Stimulated activated CD4-positive, alpha-beta T cell treated with anti-CD3 and anti-CD28 coated beads, TNF-alpha, amount 100 ng/mL, for 4 hours (primary cell): ENCODE measurements at places on chromosomes 1 and 21.

GRCh38 chr21:38646213-38646837, 148.0 kb upstream of the ERG start:
- no peak for DNase-seq

DNA sequence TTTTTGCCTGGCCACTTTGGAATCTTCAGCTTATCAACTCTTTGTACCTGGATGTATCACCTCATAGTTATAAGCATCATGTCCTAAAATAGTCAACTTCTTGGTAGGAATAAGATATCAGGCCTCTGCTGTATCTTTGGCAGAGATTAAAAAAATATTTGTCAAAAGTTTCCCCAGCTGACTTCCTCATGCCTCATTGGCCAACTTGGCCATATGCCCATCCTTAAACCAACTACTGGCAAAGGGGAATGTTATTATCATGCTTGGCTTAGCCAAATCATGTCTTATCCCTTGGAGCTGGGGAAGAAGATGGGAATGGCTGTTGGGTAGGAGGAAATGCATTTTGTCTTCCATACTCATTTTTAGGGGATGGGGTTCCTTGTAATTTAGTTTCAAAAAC, 23.4 kb downstream of the NFASC start:
- DNase-seq = no peak

DNA sequence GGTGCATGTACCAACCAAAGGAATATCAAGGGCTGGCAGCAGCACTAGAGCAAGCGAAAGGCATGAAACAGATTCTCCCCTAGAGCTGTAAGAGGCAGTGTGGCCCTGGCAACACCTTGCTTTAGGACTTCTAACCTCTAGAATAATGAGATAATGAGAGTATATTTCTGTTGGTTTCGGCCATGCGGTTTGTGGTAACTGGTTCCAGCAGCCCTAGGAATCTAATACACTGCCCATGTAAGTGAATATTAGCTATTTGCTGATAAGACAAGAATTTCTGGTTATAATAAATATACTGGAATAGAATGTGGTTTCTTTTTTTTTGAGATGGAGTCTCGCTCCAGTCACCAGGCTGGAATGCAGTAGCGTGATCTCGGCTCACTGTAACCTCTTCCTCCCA, 199.4 kb downstream of the GABPA start:
- no peak for DNase-seq

DNA sequence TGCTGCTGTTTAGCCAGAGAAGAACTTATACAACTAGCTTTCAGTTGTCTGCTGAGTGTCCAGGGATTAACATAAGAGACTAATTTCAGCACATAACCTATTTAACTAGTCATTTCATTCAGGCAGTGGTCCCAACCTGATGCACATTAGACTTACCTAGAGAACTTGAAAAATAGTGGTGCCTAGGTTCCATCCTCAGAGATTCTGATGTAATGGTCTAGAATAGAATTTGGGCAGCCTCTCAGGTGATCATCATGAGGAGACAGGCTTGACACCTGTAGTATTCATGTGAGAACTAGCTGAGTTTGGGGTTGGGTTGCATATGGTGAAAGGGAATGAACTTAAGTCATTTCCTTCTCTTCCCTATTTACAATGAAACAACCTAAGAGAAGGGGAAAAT, 24.8 kb downstream of the CNST start:
- no peak for DNase-seq

DNA sequence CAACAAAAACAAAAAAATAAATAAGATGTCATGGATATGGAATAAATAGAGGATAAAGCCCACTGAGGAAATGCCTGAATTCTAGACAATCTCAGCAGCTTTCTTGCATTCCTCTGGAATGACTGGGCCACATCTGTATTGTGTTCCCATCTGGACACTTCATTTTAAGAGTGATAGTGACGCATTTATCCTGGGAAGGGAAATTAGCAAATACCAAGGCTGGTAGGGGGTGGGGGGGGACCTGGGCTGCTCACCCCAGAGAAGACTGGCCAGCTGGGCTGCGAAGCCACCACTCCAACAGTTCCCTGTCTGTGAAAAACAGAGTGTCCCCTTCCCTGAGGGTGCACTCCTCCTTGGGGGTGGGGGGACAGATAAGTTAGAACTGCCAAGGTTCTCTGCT, 106.3 kb downstream of the HIVEP3 start:
- no peak for DNase-seq

DNA sequence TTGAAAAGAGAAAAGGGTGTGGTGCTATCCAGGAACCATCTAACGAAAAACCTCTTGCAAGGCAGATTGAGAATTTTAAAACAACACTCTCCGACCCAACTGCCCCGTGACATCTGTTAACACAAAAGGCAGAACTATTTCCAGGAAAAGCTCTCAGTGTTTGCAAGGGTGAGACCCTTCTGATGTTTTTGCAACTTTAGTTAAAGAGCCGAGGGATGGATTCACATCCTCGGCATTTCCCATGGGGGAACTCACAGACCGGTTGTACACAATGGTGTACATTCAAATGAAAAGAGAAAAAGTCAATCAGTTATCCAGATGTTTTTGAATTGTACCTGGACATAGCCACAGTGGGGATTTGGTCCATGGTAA, 120.0 kb downstream of the NGF start:
- DNase-seq = no peak

DNA sequence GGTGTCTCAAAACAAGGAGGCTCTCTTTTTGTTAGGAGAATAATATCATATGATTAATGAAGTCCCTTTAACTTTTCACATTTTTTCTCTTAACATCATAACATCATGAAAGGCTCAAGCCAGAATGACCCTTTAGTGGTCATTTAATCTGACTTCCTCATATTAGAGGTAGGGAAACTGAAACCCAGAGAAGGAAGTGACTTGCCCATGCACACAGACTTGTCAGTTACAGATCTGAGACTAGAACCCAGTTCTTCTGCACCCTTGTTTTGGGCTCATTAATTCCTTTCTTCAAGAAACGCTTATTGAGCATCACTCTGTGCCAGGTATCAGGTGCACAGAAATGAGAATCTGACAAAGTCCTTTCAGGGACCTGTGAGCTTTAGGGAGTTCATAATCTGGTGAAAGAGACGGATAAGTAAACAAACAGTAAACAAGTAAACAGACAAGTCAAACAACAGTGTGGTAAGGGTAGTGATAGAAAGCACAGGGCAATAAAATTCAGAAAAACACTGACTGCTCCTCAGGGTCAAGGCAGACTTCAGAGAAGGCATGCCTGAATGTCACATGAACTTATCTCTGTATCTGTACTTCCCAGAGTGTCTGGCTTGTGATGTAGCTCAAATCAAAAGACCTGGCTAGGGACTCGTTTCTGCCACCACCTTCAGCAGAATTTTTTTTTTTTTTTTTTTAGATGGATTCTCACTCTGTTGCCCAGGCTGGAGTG, 38.3 kb upstream of the OSBPL9 start:
- no peak for DNase-seq

DNA sequence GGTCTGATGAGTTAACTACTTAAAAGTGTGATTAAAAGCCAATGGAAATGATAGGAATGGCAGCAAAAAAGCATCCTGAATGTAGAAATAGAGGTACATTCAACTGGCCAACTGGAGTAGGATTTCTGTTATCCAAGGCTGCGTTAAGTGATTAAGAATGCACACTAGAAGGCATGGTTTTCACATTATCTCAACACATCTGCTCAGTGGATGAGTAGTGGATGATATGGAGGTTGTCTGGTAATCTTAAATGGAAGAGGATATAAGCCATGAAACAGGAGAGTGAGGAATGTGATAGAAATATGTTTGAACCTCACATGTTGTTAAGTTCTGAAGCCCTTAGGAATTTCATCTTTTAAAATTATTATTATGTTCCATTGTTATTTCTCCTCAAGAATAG, 839.9 kb downstream of the USP25 start:
- no peak for DNase-seq

GRCh38 chr1:114901814-114902213, 47.2 kb downstream of the SYCP1 start:
- DNase-seq = no peak

- DNase-seq = no peak
Measured at GRCh38 chr1:60111716-60112115, 38.1 kb upstream of the C1orf87 start.

DNA sequence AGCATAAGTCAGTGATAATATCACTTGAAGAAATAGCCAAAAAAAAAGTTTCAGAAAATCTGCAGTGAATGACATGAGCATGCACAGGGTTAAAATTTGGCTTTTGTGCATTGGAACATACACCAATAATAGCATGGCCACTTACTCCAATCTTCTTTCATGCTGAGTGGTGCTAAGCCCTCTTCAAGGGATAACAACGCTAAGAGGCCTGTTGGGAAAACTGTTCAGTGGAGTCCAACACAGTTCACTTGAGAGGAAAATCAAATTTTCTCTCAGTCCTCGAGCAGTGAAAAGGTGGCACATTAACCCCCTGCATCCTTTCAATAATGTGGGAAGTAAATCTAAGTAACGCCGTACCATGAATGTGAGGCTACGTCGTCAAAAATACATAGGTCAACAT, 264.7 kb downstream of the SPATA17 start:
- DNase-seq = no peak

DNA sequence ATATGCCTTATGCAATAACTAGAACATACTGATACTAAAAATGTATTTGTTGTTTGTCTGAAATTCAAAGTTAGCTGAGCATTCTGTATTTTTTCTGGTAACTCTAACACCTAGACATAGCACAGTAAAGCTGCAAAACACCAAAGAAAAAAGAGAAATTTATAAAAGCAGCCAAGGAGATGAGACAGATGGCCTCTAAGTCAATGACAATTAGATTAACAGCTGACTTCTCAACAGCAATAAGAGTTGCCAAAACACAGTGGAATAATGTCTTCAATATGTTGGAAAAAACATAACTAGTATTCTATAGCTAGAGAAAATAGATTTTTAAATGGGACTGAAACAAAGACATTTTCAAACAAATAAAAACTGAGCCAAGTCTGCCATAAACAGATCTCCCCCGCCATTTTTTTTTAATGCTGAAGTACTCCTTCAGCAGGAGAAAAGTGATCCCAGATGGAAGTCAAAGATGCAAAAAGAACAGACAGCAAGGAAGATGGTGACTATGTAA, 81.3 kb downstream of the SYF2 start:
- no peak for DNase-seq
